ENCODE measurements at places on chromosomes 16 and 17. TPM values are rescaled to one million over a fixed set of nuclear protein-coding genes. Genes with fewer than 3 reads are reported as not detected.

GRCh38 chr17:19646788-19647696 lies 1.5 kb upstream of the ALDH3A2 start:
- DNase-seq, result no peak
- H3K27ac ChIP-seq, result no peak overlapping the region
- H3K36me3 ChIP-seq, result no peaks in the 10 kb centered on the region
- peaks cover 5% of the 10 kb centered on the region for H3K27me3 ChIP-seq

- H3K27ac ChIP-seq, result no peak overlapping the region
- DNase-seq, result peak; percentile 12
- H3K4me1 ChIP-seq, result peaks cover 12% of the 10 kb centered on the region
These were observed 230.3 kb downstream of the MRTFB start for GRCh38 chr16:14301169-14302030.

GRCh38 chr16:10827691-10828341 lies 9.2 kb upstream of the TVP23A start:
- no peak for DNase-seq
- H3K27ac ChIP-seq, result peak overlapping the region; percentile 92
- no peak overlapping the region for H3K4me3 ChIP-seq
- no peaks in the 10 kb centered on the region for H3K27me3 ChIP-seq

- H3K27me3 ChIP-seq, result peaks cover 11% of the 10 kb centered on the region
- H3K36me3 ChIP-seq, result no peaks in the 10 kb centered on the region
- peak; percentile 79 for DNase-seq
- peak overlapping the region; percentile 53 for H3K4me3 ChIP-seq
- H3K4me1 ChIP-seq, result peaks cover 13% of the 10 kb centered on the region
- peak overlapping the region; percentile 51 for H3K27ac ChIP-seq
These were observed 29.6 kb upstream of the HNF1B start for GRCh38 chr17:37774504-37774903.

- no peak for DNase-seq
- no peaks in the 10 kb centered on the region for H3K27me3 ChIP-seq
- H3K36me3 ChIP-seq, result peaks cover 8% of the 10 kb centered on the region
These were observed 244.0 kb downstream of the CPPED1 start for GRCh38 chr16:12559714-12560113.

- H3K27ac ChIP-seq, result no peak overlapping the region
- H3K36me3 ChIP-seq, result no peaks in the 10 kb centered on the region
- no peaks in the 10 kb centered on the region for H3K27me3 ChIP-seq
- no peaks in the 10 kb centered on the region for H3K4me1 ChIP-seq
- DNase-seq, result no peak
These were observed 341.6 kb upstream of the TBX2 start for GRCh38 chr17:61058066-61058465.

DNA sequence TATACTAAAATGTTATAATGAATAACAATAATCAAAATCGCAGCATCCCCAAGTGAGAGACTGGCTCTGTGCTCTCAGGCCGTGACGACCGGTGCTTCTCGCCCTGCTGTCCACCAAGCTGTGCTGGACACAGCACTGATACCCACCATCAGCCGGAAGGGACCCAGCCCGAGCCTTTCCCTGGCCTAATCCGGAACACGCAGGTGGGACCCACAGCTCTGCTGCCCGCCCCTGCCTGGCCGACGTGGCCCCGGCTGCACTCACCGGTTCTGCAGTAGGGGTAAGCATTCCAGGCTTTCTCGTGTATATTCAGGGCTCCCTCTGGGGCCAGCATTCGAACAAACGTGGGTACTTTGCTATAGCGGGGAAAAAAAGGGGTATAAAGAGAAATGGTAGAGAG lies 14.6 kb downstream of the PITPNA start:
- no peaks in the 10 kb centered on the region for H3K27me3 ChIP-seq
- no peak for DNase-seq
- peaks cover 14% of the 10 kb centered on the region for H3K36me3 ChIP-seq
- no peaks in the 10 kb centered on the region for H3K4me1 ChIP-seq
- H3K4me3 ChIP-seq, result no peak overlapping the region

DNA sequence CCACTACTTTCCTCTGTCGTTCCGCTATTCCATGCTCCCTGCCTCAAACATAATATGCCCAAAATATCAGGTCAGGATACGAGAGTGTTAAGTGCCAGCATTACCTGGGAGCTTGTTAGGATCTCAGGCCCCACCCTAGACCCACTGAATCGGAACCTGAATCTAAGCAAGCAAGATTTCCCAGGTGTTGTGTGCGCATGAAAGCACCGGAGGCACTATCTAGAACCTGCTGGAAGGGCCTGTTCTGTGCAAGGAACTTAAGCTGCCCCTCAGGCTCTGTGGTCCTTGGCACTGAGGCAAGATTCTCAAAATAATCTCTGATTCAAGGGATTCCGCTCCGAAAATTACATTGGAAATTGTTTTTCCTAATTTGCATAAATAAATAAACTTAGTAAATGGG lies 107.7 kb upstream of the NOL11 start:
- H3K27ac ChIP-seq, result no peak overlapping the region
- peaks cover 5% of the 10 kb centered on the region for H3K36me3 ChIP-seq
- H3K27me3 ChIP-seq, result no peaks in the 10 kb centered on the region
- no peak for DNase-seq
- H3K4me3 ChIP-seq, result no peak overlapping the region

GRCh38 chr16:27471661-27472060 lies 69.7 kb downstream of the IL21R start:
- no peaks in the 10 kb centered on the region for H3K4me1 ChIP-seq
- H3K27ac ChIP-seq, result no peak overlapping the region
- no peaks in the 10 kb centered on the region for H3K27me3 ChIP-seq
- H3K36me3 ChIP-seq, result peaks cover 72% of the 10 kb centered on the region
- DNase-seq, result no peak

GRCh38 chr16:82716361-82716855 lies 89.6 kb downstream of the CDH13 start:
- H3K4me1 ChIP-seq, result no peaks in the 10 kb centered on the region
- no peaks in the 10 kb centered on the region for H3K36me3 ChIP-seq
- no peak for DNase-seq
- H3K27me3 ChIP-seq, result peaks cover 18% of the 10 kb centered on the region
- no peak overlapping the region for H3K4me3 ChIP-seq

Gene TPSAB1
- not detected for polyA plus RNA-seq

Gene RAB11FIP4
- 17.6 TPM for polyA plus RNA-seq

Gene SLC5A11
- not detected for polyA plus RNA-seq

Gene SLC13A2
- not detected for polyA plus RNA-seq

Gene OGFOD3
- polyA plus RNA-seq, result 26.1 TPM

Gene HMOX2
- polyA plus RNA-seq, result 46.5 TPM

Gene WNT9B
- not detected for polyA plus RNA-seq

Gene ADAP2
- 4.7 TPM for polyA plus RNA-seq

Gene TP53TG3D
- polyA plus RNA-seq, result not detected

Gene REXO5
- not detected for polyA plus RNA-seq

Measured in naive B cell (primary cell).